ELF-1 (cell line): ENCODE measurements at places on chromosomes 1 and 21.

GRCh38 chr21:43280949-43281633 lies 112.3 kb downstream of the CRYAA start:
- no peak for DNase-seq

DNA sequence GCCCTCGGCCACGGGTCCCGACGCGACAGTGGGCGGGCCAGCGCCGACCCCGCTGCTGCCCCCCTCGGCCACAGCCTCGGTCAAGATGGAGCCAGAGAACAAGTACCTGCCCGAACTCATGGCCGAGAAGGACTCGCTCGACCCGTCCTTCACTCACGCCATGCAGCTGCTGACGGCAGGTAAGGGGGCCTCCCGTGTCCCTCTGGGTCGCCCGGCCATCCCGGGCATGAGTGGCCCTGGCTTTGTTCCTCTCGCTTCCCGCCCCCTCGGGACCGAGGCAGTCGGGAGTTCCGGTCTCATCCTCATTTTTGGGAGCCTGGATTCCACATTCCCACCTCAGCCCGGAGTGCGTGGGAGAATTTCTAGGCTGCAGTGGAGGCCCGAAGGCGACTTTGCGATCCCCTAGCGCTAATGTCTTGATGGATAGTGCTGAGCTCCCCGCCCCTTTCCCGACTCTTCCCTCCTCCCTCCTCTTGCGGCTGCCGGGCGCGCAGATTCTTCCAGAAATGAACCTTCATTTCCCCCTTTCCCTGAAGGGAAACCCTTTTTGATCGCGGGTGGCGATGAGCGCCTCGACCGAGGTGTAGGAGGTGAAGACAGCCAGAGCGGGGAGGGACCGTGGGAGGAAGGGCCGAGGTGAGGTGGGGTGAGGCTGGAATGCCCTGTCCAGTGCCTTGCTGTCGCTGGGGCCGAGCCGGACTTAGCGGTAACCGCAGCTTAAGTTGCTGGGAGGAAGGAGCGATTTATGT lies 705 bp downstream of the KHDRBS1 start:
- peak; percentile 59 for DNase-seq

- DNase-seq: peak; percentile 52
Observed at GRCh38 chr1:54404939-54405897, 976 bp downstream of the SSBP3 start.

GRCh38 chr1:241460098-241460873 lies 59.3 kb downstream of the FH start:
- no peak for DNase-seq

GRCh38 chr1:32623775-32624174 lies 26.6 kb downstream of the ZBTB8OS start:
- no peak for DNase-seq

- DNase-seq: no peak
Observed at GRCh38 chr1:203028784-203029553, 2.7 kb downstream of the PPFIA4 start.

- peak; percentile 98 for DNase-seq
Observed at GRCh38 chr1:36306902-36307456, 811 bp downstream of the SH3D21 start.

GRCh38 chr1:151553659-151554058 lies 13.6 kb downstream of the TUFT1 start:
- DNase-seq: no peak

DNA sequence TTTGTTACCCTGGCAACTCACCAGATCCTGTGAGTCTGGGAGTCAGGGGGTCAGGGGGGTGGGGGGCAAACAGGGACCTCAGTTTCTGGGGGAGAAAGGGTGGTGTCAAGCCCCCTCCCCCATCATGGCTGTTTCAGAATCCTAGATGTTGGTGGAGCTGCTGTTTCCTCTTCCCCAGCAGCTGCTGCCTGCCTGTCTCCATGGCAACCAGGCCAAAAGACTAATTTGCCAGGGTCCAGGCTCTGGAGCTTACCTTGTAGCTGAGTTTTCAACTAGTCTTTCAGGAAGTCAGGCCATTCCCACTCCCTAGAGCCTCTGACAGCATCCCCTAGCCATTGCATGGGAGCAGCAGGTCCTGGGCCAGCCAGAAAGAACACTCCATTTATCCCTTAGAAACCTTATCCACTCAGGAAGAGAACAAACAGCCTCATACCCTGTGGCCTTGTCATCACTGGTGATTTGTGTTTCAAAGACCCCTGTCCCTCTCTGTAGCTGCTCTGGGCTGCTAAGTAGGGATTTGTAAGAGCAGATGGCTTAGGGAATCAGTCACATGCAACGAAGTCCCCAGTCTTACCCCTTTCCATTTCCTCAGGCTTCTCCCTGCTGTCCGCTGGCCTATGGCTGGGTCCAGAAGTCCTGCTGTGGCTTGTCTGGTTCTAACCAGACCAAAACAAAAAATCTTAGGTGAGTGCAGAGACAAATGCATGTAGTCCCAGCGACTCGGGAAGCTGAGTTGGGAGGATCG lies 21.5 kb upstream of the STMN1 start:
- peak; percentile 55 for DNase-seq

DNA sequence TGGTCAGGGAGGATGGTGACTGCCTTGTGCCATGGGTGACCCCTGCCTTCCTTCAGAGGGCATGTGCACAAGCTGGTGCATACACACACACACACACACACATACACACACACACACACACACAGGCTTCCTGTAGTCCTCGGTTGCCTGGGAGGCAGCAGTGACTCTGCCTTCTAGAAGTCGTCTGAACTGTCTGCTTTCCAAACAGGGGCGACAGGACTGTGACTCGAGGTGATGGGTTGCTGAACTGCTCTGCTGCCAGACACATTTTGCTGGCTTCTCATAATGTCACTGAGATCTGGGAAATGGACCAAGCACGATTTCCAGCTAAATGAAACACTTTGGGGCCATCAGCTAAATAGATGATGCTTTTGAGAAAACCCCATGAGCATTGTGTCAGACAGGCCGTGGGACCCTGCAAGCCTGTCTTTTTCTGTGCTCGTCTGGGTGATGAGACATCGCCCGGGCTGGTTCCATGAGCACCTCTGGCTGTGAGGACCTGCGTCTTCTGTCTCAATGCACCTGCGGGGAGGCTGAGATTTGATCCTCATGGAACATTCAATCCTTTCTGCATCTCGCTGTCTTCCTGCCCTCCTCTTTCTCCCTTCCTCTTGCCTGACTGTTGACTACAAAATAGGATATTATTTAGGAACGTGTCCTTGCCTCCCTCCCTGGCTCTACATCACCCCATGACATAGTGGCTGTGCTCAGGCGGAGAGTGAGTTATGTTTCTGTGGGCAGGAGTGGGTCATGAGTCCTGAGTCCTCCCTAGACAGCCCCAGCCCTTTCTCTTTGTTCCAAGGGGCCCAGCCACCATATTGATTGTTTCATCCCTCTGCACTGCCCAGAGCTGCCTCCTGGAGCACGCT lies 436.8 kb downstream of the CAMTA1 start:
- no peak for DNase-seq

DNA sequence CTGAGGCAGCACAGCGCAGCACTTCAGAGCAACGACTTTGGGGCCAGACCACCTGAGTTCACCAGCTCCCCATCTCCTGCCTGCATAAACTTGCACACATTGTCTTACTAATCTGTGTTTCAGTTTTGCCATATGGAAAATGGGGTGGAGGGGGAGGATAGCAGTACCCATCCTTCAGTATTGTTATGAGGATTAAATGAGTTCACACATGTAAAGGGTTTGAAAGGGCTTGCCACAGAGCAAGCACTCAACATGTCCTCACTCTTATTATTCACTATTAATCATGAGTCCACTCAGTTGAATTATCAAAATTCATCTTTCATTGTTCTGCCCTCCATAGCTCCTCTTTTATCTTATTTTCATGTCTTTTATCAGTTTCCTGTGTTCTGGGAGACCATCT lies 40.1 kb upstream of the BMP8B start:
- DNase-seq: no peak

GRCh38 chr1:99565606-99566289 lies 80.2 kb upstream of the PALMD start:
- no peak for DNase-seq

DNA sequence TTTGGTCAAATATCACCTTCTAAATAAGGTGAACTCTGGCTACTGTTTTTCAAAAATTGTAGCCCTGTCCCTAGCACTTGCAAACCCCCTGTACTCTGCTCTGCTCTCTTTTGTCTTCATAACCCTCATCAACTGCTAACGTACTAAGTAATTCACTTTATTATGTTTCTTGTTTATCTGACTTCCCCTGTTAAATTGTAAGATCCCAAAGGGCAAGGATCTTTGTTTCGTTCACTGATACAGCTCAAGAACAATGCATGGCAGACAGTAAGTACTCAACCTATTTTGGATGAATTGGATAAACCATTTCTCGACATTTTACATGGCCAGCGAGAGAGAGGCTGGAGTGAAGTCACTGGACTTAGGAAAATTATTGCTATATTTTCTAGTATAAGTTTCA lies 46.9 kb downstream of the ATP5PF start:
- no peak for DNase-seq

GRCh38 chr1:50416150-50416527 lies 7.1 kb downstream of the DMRTA2 start:
- DNase-seq: no peak

DNA sequence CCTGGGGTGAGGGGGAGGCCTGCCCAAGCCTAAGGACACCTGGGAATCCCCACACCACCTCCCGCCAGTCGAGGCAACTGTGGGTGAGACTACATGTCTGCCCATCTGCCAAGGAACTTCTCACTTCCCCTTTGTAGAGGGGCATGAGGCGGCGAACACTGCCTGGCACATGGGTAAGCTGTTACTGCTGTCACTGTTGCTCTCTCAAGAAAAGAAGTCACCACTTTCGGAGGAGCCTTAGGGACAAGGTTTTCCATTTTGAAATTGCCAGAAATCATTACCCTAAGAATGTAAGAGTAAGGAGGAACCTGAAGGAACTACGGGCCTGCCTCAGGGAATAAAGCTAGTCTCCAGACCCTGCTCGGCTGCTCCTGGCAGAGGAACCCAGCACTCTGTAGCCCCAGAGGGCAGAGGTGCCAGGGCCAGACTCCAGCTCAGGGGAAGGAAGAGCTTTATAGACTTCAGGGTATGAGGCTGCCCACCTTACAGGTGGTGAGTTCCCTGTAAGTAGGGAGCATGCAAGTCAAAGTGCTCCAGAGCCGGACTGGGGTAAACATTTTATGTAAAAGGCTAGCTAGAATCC lies 23.3 kb downstream of the SLC2A1 start:
- DNase-seq: no peak

DNA sequence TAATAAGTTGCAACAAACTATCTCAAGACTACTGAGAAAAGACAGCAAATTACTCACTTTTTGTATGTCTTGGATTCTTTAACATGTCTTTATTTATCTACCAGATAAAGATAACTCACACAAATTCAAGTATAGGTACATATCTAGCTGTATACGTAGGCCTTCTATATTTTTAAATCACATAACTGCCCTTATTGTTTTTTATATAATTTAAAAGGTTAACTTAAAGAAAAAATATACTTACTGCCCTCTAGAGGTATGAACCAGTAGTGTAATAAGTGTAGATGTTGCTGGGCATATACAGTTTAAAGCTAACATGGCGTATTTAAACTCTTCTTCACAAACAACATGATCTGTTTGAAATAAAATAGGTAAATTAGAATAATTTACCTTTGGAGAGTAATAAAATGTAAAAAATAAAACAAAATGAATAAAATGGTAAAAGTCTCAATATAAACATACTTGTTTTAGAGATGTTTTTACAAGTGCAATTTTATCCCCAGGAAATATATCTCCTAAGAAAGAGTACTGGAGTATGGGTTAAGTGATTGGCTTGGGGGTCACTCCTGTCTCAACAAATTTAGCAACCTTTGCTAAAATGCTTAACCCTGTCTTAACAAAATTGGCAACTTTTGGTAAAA lies 235.2 kb downstream of the KCNT2 start:
- no peak for DNase-seq

- no peak for DNase-seq
Observed at GRCh38 chr1:212738330-212738729, 38.7 kb upstream of the BATF3 start.

- no peak for DNase-seq
Observed at GRCh38 chr1:6544831-6545230, 9.5 kb downstream of the NOL9 start.

DNA sequence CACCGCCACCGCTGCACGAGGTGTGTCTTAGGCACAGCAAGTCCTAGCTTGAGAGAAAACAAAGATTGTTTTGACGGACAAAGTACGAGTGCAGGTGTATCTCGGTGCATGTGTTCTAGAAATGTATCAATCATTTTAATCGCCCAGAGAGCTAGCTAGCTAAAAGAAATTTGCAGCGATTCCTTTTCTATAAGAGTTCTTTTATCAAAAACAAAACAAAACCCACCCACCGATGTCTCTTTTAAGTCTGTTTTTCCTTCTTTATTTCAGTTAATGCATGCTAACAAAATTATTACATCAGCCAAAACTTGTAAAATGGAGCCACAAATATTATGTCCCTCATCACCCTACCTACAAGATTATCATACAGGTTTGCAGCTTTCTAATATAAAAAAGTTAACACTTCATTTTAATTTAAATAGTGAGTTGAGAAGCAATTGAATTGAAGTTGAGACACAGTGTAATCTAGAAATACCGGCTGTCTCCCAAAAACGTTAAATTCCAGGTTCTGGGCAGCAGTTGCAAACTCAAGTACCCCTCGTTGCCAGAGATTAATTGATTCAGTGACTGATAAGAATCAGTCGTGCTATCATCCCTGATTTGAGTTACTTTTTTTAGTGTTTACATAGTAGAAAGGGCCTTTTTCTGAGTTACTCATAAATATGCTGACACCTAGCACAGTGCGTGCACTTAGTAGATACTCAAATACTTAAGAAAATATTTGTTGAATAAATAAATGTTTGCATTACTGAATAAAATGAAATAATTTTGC lies 1.5 kb upstream of the SYDE2 start:
- DNase-seq: no peak

DNA sequence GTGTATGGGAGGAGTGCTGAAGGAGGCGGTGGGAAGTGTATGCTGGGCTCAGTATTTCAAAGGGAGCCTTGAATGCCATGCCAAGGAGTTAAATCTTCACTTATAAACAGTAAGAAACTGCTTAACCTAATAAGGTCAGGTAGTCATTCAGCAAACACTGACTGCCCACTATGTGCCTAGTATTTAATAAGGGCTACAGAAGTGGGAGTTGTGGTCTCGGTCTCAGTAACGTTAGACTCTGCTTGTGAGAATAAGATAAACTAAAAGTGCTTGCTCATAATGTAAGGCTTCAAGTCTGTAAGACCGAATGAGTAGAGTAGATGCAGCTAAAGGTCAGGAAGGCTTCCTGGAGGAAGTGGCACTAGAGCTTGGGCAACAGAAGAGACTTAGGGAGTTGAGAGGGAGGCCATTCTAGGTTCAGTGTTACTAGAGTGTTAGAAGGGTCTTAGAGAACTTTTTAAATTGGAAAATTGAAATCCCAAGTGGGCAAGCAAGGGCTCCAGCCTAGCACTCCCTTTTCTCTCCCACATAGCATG lies 6.0 kb downstream of the MARCKSL1 start:
- no peak for DNase-seq

GRCh38 chr1:200506471-200506870 lies 96.6 kb upstream of the ZNF281 start:
- DNase-seq: peak; percentile 55

- no peak for DNase-seq
Observed at GRCh38 chr1:15424146-15424667, 14.0 kb upstream of the CTRC start.
